ENCODE measurements at places on chromosomes 3 and 15. TPM values are rescaled to one million over a fixed set of nuclear protein-coding genes. Genes with fewer than 3 reads are reported as not detected.

ARNT2 gene
- total RNA-seq = not detected

TKT gene
- total RNA-seq = 209 TPM

RAB6B gene
- 0.42 TPM for total RNA-seq

RPP25 gene
- total RNA-seq = 9.5 TPM

FBLN2 gene
- total RNA-seq = 0.55 TPM

PPM1L gene
- total RNA-seq = 3.3 TPM

LOXL1 gene
- 1.7 TPM for total RNA-seq

DTX3L gene
- total RNA-seq = 21.1 TPM

C3orf22 gene
- total RNA-seq = not detected

TM4SF1 gene
- not detected for total RNA-seq

SCN11A gene
- 0.08 TPM for total RNA-seq

PPARG gene
- 0.80 TPM for total RNA-seq

EBLN2 gene
- total RNA-seq = 3.6 TPM

AP4E1 gene
- 21.5 TPM for total RNA-seq

COLQ gene
- 0.63 TPM for total RNA-seq

TMEM45A gene
- total RNA-seq = 1.9 TPM

C3orf49 gene
- total RNA-seq = not detected

ESYT3 gene
- total RNA-seq = 0.13 TPM

CACNA1D gene
- total RNA-seq = 0.13 TPM

ZPLD1 gene
- not detected for total RNA-seq

TTLL13 gene
- 0.55 TPM for total RNA-seq

MORC1 gene
- not detected for total RNA-seq

GOLGA6C gene
- not detected for total RNA-seq

CFAP91 gene
- total RNA-seq = 0.32 TPM

MCTP2 gene
- total RNA-seq = 19.9 TPM

KBTBD13 gene
- not detected for total RNA-seq

CCR9 gene
- total RNA-seq = 1.8 TPM

FAM107A gene
- not detected for total RNA-seq

KIF23 gene
- 41.6 TPM for total RNA-seq

PLA2G4F gene
- not detected for total RNA-seq

CFAP92 gene
- total RNA-seq = 0.11 TPM

CYP8B1 gene
- not detected for total RNA-seq

ZIC4 gene
- total RNA-seq = not detected

FANCD2OS gene
- total RNA-seq = not detected

RBM15B gene
- 41.2 TPM for total RNA-seq

GMPPB gene
- 51.8 TPM for total RNA-seq

P2RY14 gene
- 0.65 TPM for total RNA-seq

IL5RA gene
- total RNA-seq = 0.38 TPM

DGKG gene
- total RNA-seq = 0.67 TPM

SLC24A5 gene
- not detected for total RNA-seq

SCAANT1 gene
- total RNA-seq = not detected

NOX5 gene
- not detected for total RNA-seq

NUP210 gene
- 164 TPM for total RNA-seq

SLC28A1 gene
- total RNA-seq = not detected

TCF12 gene
- 63.6 TPM for total RNA-seq

GCSAM gene
- 4.3 TPM for total RNA-seq

GPR27 gene
- total RNA-seq = 2.7 TPM

ZNF80 gene
- total RNA-seq = 2.1 TPM

SERPINI2 gene
- total RNA-seq = not detected

CLDN18 gene
- total RNA-seq = not detected

All from activated CD8-positive, alpha-beta memory T cell treated with anti-CD3 and anti-CD28 coated beads for 36 hours (primary cell).